NAMALWA (cell line): ENCODE measurements at places on chromosomes 13 and 19.

GRCh38 chr13:31476266-31476665 lies 263.1 kb upstream of the RXFP2 start:
- no peak for DNase-seq

DNA sequence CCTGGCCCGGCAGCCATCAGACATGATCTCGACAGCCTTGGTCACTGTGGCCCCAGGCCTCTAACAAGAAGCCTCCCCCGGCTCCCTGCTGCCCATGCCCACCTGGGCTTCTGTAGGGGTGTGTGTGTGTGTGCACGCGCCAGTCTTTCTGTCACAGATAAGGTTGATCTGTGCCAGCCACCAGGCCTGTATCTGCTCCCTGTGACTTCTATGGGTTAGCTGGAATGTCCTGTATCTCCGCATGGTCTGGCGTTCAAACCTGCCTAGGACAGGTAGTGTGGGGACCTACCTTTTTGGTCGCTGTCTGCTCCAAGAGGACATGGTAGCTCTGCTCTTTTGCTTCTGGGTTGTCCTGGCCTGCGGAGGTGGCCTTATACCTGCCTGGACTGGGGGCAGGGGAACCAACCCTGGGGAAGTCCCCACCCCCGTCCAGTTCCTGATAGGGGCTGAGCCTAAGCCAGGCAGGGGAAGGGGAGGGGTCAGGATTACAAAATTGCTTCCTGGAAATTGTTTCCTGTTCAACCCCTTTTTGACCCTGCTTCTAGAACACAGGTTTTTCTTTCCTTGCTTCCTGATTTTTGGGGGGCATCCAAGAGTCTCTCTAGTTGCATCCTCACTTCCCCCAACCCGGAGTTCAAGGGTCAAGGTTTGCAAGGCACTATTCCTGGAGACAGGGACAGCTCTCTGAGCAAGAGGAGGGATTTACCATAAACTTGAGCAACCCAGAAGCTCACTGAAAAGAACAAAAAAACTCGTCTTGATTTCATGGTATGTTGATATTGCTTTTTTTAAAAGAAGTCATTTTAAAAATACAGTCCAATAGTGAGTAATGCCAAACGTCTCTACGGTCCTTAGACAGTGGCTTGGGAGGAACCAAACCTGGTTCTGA lies at the start of gene LRG1:
Gene LRG1, minus strand, starts transcription at position 344 of the 889 bp plus-strand sequence. Its CDS starts 23 bp downstream, at position 321.
- no peak for DNase-seq

GRCh38 chr19:18020212-18021085 lies 12.5 kb downstream of the ARRDC2 start:
- no peak for DNase-seq

DNA sequence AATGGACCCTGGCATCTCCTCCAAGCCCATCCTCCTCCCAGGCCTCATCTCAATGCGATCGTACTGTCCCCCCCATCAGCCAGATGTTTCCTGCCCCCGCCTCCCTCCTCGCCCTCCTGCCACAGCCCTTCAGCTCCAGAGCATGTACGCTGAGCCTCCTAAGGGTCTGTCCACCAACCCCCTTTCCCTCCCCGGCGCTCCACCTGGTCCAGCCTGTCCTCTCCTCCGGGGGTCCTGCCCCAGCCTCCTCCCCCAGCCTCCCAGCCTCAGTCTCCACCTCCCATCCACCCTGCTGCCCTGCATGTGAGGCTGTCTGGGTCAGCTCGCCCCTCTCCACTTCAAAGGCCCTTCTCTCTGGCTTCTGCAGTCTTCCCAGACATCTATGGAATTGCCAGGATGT lies 4.5 kb downstream of the SIRT2 start:
- DNase-seq, result no peak

GRCh38 chr19:4870025-4870700 lies 2.7 kb upstream of the PLIN3 start:
- no peak for DNase-seq

DNA sequence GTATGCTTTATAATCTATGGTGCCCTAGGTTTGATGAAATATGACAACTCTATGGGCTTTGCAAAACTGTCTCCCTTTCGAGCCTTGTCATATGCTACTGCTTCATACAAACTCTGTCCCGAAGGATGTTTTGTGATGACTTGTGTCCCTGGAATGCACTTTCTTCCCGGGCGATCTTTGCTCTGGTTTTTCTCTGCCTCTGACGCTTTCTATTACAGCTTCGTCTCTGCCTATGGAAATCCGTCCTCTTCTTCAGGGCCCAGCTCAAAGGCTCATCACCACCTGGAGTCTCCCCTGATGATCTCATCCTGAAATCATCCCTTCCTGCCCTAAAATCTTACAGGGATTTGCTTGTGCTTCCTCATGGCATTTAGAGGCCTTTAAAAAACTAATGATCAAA lies 191.5 kb upstream of the KL start:
- DNase-seq, result no peak

DNA sequence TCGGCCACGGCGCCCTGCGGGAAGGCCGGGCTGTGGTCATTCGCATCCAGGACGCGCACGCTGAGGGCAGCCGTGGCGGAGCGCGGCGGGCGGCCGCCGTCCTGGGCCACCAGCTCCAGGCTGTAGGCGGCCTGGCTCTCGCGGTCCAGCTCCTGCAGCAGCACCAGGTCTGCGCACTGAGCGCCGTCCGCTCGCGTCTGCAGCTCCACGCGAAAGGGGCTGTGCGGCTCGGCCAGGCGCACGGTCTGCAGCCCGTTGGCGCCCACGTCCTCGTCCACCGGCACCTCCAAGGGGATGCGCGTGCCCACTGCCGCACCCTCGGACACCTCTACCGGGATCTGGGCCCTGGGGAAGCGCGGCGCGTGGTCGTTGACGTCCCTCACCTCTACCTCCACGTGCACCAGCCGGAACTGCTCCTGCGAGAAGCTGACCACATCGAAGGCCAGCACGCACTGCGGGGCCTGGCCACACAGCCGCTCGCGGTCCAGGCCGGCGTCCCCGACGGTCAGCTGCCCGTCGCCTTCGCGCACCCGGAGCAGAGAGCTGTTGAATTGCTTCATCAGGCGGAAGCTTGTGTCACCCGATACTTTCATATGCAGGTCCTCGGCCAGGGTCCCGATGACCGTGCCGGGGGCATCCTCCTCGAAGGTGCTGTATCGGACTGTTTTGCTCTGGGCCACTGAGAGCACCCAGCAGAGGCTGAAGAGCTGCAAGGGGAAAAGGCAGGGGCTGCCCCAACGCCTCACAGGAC lies 583 bp downstream of the PCDH8 start:
- DNase-seq, result no peak

DNA sequence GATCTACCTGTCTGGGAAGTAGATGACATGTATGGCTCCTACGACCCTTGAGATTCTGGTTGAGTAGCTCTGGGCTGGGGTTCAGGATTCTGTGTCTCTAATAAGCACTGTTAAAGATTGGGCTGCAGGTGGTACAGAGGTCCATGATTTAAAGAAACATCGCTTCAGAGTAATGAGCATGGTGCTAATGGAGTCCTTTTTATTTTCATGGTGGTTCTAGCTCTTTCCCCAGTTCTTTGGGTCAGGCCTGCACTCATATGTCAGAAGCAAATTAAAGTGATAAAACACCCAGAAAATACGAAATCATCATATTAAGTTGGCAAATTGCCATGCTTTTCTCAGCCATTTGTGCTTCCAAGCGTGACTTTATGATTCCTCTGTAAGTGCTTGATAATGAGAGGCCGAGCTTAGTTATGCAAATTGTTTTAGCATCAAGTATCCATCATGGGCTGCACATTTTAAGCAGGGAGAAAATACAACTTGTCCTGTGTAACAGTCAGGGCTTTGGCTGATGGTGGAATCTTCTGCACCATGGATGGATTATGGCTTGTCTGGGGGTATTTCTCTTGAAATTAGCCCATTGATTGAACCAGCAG lies 45.1 kb downstream of the MTUS2 start:
- peak; percentile 17 for DNase-seq

DNA sequence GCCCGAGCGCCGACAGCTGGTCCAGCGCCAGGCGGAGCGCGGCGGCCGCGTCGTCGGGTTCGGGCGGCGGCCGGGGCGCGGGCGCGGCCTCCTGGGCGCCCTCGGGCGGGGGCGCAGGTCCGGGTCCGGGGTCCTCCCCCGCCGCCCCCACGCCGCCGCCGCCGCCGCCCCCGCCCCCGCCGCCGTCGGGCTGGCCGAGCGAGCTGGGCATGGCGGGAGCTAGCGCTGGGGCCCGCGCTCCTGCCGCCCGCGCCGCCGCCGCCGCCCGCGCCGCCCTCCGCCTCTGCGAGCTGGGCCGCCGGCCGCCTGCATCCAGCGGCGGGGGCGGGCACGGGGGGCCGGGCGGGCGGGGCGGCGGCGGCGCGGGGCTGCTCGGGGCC lies 287 bp downstream of the MEX3D start:
- DNase-seq, result no peak

DNA sequence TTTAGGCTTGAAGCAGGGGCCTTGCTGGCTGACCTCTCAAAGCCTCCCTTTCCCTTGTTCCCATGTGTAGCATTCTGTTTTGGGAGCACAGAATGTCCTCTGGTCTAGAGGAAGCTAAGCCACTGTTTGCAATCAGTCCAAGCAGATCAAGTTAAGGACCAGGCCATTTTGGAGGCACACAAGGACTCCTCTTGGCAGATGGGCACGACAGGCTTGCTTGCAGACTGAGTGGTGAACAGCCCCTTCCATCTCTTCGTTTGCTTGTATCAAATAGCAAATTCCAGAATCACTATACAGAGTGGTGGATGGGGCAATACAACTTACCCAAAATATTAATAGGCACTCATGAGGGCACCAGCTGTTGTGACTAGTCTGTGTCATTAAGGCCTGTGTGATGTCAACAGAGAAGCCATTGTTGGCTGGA lies 215.5 kb upstream of the SERP2 start:
- DNase-seq, result no peak

DNA sequence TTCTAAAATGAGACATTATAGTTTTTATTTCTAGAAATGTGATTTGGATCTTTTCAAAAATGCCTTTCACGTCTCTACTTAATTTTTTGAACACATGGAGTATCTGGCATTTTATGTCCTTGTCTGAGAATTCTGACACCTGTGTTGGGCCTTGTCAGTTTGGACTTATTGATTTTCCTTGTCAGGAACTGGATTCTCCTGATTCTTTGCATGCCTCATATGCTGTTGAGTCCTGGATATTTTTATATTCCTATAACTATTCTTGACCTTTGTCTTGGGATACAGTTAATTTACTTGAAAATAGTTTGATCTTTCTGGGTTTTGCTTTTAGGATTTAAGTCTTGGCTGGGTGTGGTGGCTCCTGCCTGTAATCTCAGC lies 10.3 kb downstream of the ADPRHL1 start:
- no peak for DNase-seq

DNA sequence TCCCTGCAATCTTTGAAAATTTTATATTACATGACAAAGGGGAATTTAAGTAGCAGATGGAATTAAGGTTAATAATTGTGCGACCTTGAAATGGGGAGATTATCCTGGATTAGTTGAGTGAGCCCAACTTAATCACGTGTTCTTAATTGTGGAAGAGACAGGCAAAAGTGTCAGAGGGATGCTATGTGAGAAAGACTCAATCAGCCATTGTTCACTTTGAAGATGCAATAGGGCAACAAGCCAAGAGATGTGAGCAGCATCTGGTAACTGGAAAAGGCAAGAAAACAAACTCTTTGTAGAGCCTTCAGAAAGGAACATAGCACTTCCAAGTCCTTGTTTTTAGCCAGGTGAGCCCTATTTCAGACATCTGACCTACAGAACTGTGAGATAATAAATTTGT lies 247.7 kb downstream of the SLITRK1 start:
- DNase-seq, result no peak

DNA sequence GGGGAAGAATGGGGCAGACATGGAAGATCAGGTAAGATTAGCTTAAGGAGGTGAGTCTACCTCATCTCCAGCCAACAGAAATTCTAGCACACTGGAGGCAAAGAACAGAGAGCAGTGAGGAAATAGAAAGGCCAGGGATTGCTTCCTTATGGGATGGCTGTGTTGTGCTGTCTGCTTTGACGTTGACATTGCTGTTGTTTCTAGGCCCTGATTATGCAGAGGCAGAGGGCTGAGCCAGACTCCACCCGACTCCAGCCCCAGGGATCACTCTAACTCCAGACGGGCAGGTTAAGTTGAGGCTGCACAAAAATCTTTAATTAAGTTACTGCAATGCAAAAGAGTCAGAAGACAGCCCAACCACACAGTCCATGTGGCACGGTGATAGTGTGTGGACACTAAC lies 24.1 kb downstream of the CRYL1 start:
- no peak for DNase-seq

DNA sequence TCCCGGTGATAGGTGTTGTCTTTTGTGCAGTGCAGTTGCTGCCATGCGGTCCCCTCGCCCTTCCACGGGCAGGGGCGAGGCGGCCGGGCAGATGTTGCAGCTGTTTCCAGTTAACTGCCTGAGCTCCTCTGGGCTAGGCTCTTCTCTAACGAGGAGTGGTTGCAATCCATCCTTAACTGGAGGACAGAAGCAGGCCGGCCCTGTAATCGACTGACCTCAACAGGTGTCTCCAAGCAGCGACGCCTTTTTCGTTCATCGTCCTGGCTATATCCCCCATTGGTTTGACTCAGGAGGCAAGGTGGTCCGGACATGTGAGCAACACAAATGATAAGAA lies 1.9 kb upstream of the TSC22D1 start:
- DNase-seq, result no peak

GRCh38 chr13:108375034-108375433 lies 105.5 kb downstream of the TNFSF13B start:
- no peak for DNase-seq

- DNase-seq, result no peak
Observed at GRCh38 chr13:52359534-52359933, 46.4 kb downstream of the THSD1 start.

- no peak for DNase-seq
Observed at GRCh38 chr13:37306778-37307544, 201.5 kb upstream of the CSNK1A1L start.

DNA sequence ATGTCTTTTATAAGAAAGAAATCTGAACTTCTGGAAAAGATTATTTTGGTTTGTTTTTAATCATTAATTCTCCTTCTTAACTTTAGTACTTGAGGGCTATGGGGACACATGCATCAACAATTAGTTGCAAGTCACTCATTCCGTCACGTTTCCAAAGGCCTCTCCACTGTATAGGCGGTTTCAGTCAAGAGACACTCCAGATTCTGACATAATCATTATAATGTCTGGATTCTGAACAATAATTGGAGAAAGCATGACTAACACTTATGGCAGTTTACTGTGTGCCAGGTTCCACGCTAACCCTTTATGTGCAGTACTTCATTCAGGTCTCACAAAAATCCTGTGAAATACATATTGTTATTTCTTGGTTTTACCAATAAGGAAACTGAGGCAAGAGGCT lies 71.9 kb downstream of the TNFRSF19 start:
- DNase-seq, result no peak

DNA sequence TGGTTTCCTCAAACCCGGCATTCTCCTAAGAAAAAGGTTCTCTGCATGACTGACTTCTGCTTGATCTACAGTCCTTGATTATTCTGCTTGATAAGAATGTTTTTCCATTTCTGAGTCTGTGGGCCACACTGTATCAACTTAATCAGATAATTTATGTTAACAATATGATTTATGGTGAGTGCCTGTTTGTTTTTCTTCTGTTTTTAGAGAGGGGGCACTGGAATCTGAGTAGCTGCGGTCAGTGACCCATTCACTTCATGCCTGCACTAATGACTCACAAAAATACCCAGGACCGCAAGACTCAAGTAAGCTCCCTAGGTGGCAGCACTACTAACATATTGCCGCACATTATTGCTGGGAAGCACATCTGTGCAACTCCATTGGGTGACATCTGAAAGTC lies 542.3 kb upstream of the ATXN8OS start:
- peak; percentile 76 for DNase-seq

GRCh38 chr13:59356607-59357006 lies 807.1 kb downstream of the DIAPH3 start:
- no peak for DNase-seq
